ENCODE measurements at places on chromosomes 12 and 14.

DNA sequence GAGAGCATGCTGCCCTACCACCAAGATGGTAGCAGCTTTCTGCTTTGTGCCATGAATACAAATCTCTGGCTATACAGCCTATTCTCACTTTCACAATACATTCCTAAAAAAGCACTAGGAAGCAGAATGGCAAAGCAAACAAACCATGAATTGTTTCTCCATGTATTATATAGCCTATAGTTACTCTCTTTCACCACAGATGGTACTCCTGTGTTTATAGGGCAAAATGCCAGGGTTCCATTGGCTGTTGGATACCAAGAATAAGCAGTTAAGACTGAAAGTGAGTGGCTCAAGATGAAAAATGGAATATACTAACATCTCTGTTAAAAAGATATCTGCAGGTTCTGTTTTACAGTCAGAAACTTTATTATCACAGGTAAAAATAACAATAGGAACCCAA is 11.1 kb downstream of the ARF3 start:
- no peak for DNase-seq

- DNase-seq: no peak
These were observed 220.3 kb downstream of the KLHL28 start for GRCh38 chr14:44741431-44741830.

- no peak for DNase-seq
These were observed 16.7 kb downstream of the SDS start for GRCh38 chr12:113386866-113387566.

GRCh38 chr14:22304326-22304725 is 284.7 kb downstream of the DAD1 start:
- no peak for DNase-seq

GRCh38 chr12:3045989-3046388 is 31.2 kb upstream of the TSPAN9 start:
- no peak for DNase-seq

DNA sequence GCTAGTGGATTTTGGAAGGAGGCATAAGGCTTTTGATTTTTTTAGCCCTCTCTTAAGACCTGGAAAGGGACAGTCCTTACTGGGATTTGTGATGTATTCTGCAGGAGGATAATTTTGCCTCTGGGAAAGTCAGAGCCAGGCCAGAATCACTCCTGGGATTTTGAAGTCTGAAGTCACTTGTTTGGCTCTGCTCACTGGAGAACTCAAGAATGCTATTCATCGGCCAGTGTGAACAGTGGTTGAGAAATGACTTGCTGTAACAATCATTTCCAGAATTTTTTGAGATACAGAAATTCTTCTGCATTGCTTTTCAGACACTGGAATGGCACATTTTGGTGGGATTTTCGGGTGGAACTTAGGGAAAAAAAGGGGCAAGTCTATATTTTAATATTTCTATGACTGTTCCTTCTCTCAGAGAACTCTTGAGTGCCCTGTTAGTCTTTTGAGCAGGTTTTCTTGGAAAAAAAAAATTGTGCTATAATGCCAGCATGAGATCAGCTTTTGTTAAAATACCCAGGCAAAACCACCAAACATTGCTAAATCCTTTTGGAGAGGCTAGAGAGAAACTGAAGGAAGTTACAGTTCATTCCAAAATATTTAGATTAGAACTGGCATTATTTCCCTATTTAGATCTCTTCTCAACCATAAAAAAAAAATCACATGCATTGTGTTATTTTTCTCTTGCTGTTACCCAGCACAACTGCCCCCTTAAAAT is 26.1 kb upstream of the BHLHE41 start:
- DNase-seq: no peak

DNA sequence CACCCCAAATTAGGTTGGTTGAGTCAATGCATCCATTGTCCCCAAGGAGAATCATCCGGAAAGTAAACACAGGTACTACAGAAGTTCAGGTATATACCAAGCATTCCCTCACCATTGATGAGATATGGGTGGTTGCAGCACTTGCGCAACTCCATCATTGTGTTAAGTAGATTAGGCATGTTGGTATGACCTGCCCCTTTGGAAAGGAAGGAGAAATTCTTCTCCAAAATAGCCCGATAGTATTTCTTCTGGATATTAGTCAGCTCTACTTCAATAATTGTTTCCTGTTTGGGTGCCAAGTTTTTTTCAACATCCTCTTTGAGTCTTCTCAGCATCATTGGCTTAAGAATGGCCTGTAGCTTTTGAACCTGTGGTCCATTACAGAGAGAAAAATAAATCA is 21.3 kb upstream of the SUPT16H start:
- DNase-seq: no peak

GRCh38 chr14:98840091-98840490 is 431.9 kb downstream of the BCL11B start:
- DNase-seq: no peak

- no peak for DNase-seq
These were observed 155.5 kb downstream of the PTCSC3 start for GRCh38 chr14:36021030-36021422.

DNA sequence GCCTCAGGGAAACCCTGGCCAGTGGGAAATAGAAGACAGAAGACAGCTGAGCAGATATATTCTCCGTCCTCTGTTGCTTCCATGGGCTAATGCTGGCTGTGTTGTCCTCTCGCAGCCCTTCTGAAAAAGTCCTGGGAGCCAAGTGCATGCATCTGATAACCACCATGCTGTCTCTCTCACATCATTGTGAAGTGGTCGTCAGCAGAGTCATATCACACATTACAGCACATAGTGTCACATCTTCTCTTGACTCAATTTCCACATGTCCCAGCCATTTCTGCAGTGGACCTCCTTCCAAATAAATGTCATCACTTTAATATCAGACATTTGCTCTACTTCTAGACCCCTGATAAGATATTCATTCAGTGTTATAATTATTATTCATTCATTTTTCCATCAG is 3.8 kb downstream of the TAS2R20 start:
- no peak for DNase-seq

- DNase-seq: no peak
These were observed 626.0 kb upstream of the SEL1L start for GRCh38 chr14:82159624-82160023.

DNA sequence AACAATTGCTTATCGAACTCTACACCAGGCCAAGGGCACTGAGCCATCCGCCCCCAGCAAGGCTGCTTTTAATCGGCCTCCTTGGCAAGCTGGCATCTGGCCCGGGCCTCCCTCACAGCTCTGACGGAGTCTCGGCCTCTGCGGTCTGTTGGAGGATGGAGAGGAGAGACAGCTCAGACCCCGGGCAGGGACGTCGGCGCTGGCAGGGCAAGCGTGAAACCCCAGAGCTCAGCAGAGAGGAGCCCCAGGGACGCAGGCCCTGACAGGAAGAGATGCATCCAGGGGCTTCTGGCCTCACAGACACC is 17.5 kb downstream of the CAMKK2 start:
- no peak for DNase-seq

GRCh38 chr12:23888396-23889068 is 60.9 kb downstream of the SOX5 start:
- DNase-seq: no peak

- no peak for DNase-seq
These were observed 136.6 kb upstream of the SLC38A2 start for GRCh38 chr12:46509135-46509534.

DNA sequence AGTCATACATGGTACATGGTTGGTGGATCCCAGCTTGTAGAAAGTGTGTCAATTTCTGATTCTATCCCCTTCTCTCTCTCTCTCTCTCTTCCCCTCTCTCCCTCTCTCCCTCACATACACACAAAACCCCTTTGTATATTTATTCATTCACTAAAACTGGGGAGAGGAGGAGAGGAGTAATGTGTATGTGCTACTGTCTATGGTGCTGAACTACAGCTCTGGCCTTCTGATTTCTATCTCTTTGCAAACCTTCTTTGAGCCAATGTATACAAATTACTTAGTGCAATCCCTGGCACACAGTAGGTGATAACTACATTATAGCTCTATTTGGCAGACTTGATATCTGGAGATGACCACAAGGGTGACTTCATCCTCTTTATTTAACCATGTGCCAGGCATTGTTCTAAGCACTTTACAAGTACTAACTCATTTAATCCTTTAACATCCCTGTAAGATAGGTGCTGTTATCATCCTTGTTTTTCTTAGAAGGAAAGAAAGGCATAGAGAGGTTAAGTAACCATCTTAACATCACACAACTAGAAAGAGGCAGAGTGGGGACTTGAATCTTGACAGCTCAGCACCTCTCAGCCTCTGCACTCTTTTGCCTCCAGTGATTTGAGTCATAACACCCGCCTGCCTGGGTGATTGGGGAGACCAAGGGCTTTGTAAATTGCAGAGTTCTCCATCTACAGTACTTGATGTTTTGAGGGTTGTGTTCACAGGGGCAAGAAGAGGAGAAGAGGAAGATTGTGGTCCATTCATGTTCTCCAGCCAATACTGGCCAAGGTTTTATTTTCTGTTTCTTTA is 21.3 kb downstream of the RPH3A start:
- no peak for DNase-seq

GRCh38 chr14:59195912-59196311 is 7.4 kb downstream of the DAAM1 start:
- DNase-seq: no peak

DNA sequence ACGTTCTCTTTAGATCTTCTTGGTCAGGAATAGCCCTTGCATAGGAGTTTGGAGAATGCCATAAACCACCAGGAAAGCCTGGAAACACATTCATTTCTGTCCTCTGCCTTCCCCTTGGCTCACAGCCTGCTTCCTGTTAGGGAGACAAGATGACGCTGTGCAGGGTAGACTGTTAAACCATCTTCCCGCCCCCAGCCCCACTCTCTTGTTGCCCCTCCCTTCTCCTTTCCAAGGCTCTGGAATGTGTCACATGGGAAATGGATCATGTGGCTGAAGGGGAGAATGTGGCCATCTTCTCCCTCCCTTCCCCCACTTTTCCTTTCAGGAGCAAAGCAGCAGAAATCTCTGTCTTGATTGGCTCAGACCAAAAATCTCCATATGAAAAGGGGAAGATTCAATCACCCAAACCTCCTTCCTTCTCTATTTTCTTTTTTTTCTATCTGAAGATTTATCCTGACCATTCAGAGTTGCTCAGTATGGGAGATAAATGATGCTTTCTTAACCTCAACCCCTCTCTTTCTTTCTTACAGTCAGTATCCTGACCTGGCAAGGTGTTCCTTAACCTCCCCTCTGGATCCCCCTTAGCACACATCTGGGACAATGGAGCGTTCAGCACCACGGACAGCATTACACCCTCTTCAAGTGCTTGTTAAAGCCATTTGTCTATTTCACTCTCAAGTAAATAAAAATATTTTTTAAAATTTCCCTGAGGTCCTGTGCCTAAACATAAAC is 11.4 kb downstream of the GPR19 start:
- DNase-seq: no peak

- no peak for DNase-seq
These were observed 15.8 kb upstream of the KRAS start for GRCh38 chr12:25266497-25266896.

DNA sequence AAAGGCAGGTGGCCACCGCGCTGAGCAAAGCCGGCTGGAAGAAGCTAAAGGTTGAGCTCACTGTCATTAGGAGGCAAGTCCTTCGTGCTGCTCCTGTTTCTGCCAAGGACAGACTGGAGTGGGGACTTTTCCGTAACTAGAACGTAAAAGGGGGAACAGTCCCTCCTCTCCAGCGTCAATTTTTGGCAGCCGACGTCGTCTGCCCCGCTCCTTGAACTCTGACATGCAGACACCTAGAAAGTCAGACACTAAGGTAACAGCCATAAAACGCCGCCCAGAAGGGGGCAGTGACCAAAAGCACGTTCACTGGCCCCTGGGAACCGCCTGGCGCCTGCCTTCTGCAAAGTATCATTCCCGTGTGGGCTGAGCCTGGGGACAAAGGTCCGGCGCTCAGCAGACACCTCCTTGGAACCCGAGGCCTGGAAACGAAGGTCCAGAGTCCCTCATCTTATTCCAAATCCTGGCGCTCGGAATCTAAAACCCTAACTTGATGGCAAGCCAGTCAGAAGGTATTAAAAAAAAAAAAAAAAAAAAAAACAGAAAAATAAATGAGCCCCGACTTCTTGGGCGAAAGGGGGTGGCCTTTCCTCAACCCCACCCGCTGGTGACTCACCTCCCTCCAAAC is 1.1 kb upstream of the LRP1 start:
- no peak for DNase-seq

DNA sequence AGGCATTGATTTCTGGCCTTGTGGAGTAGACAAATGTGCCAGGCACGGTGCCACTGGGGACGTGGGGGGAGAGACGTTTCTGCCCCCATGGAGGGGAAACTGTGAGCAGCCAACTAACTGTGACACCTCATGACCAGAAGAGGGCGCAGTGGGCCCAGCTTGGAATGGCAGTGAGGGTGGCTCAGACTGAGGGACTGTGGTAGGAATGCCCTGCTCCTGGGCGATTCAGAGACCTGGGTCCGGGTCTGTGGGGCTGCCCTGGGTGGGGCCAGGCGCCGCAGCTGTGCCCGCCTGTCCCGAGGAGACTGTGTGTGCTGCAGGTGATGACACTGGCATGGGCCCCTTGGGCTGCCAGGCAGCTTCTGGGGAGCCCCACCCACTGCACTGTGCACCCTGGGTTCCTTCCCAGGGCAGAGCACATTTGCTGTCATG is 60.6 kb downstream of the SLC25A47 start:
- peak; percentile 17 for DNase-seq

GRCh38 chr14:99757331-99758070 is 35.7 kb upstream of the EML1 start:
- DNase-seq: no peak

DNA sequence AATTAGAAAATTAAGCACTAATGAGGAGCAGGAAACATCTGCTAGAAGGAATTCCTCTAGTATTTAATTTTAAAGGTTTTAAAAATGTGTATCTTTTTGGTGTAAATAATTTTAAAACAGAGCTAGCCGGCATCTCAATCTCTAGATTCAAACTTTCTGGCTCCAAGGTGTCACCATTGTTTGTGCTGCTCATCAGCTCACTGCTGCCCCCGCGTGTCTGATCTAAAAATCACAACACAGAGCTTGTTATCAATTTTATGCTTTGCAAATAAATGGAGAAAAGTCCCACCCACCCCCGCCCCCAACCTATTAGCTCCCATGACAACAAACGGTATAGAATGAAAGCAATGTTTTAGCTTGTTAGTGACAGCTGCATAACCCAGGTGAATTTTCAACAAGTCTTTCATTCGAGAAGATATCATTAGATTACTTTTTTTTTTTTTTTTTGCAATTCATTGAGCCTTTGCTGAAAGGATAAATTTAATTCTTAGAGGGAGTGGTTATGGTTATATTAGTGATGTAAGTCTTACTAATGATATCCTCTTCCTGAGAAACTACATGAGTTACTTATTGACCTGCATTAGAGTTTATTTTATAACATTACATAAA is 11.3 kb upstream of the ABHD12B start:
- DNase-seq: peak; percentile 71

DNA sequence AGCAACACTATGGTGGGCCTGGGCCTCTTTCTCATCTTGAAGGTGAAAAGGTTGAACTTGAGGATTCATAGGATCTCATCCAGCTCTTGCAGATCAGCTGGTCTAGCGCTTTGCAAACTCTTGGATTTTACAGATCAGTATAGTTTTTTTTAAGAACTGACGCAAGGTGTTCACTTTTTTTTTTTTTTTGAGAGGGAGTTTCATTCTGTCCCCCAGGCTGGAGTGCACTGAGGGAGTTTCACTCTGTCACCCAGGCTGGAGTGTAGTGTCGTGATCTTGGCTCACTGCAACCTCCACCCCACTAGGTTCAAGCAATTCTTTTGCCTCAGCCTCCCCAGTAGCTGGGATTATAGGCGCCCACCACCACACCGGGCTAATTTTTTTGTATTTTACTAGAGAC is 20.4 kb upstream of the LGMN start:
- DNase-seq: no peak

GRCh38 chr12:49983892-49984291 is 11.1 kb downstream of the AQP6 start:
- DNase-seq: no peak

Measured in KG1 (cell line).